ENCODE measurements at places on chromosomes 6 and 20.

DNA sequence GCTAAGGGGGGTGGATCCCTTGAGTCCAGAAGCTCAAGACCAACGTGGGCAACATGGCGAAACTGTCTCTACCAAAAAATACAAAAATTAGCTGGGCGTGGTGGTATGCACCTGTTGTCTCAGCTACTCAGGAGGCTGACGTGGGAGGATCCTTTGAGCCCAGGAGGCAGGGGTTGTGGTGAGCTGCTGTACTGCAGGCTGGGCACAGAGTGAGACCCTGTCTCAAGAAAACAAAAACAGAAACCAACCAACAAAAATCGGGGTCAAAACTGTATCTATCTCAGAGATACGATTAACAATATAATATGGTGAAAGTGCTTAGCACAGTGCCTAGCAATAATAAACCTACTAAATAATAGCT is 20.7 kb upstream of the BCAS1 start:
- no peak for DNase-seq

DNA sequence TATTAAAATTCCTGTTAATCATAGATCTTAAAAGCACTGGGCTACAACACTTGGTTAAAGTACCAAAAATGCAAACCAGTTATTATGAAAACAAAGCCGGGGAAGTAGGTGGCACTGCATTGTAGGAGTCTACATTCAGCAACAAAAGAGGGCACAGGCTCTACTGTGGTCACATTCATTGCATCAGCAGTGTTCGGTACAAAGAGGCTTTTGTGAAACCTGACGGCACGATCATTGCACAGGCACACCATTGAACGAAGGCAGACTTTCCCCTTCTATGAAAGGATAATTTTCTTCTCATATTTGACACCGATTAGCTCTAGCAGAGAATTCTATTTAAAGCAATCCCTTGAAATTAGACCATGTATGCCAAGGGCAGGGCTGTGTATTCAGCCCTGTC is 44.6 kb upstream of the AGPAT4 start:
- no peak for DNase-seq

DNA sequence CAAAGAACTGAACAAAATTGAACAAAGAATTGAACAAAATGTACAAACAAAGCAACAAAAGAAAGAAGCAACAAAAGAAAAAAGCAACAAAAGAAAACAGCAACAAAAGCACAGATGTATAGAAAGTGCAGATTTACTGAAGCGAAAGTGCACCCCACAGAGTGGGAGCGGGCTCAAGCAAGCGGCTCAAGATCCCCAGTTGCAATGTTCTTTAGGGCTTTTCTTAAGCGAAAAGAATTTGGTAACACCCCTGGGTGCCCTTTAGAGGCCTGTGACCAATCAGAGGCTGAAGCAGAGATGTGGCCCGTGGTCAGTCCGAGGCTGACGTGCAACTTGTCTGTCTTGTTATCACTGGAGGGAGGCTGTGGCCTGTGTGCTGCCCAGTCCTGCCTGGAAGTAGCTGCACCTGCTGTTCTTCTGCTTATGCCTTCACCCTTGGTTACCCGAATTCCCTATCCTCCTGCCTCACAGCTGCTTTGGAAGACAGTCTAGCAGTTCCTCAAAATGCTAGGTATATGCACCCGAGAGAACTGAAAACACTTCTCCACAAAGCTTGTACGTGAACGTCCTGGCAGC is 13.2 kb upstream of the KIF25 start:
- no peak for DNase-seq

DNA sequence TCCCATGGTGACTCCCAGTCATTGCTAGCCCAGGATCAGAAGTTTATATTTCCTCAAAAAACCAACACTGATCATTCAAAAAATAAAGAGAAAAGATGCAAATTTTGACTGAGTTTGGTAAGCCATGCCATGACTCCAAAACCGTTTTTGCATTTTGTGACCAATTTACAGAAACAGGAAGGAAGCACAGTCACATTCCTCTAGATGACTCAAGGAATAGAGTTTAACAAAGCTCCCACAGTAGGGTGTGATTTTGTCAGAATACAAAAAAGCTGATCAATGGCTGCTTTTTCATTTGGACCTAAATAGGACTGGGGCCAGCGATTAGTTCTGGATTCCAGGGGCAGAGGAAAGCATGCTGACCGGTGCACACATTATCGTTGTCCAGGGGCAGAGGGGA is 179.4 kb upstream of the AFDN start:
- DNase-seq: no peak

GRCh38 chr6:91447530-91448254 is 860.8 kb upstream of the MAP3K7 start:
- DNase-seq: no peak

DNA sequence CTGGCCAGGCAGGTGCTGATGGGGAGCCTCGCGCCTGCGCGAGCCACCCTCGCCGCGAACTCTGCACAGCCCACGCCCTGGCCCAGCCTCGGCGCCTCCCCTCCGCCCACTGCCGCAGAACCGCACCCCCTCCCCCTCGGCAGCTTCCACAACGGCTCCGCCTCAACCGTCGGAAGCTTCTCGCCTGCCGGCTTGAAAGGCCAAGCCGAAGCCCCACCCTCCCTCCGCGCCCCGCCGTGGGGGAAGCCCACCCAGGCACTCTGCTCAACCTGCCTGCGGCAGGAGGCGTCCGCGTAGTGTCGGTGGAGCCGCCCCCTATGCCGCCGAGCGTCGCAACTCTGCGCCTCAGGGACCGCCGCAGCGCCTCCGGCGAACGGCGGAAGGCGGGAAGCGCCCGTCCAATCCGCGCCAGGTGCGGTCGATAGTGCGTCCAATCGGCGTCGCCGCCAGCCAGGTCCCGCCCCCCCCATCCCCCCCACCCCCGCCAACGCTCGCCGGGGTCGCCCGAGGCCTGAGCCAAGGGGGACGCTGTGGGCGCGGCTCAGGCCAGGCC is at the start of gene SYCP2:
Gene SYCP2, minus strand, starts transcription at position 342 of the 553 bp plus-strand sequence. CDS start 11,224 bp downstream, outside the sequence.
- DNase-seq: peak; percentile 51

DNA sequence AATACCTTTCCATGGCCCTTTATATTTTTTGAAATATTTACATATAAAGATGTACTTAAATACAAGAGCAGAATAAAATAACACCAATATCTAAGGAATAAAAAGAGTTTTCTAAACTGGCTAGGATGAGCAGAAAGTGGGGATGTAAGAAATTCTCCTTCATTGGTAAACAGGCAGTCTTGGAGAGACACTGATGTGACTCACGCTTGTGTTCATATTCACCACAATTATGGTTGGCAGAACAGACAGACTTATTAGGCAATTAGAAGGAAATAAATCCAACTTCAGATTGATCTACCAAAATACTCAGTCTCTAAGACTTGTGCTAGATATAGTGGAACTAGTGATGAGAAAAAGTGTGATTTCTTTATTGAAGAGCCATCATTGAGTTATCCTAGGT is 463.7 kb downstream of the CDC5L start:
- DNase-seq: no peak

- DNase-seq: no peak
Measured at GRCh38 chr6:148470156-148470555, 127.5 kb downstream of the SASH1 start.

GRCh38 chr6:18501663-18502013 is 114.5 kb downstream of the RNF144B start:
- no peak for DNase-seq

DNA sequence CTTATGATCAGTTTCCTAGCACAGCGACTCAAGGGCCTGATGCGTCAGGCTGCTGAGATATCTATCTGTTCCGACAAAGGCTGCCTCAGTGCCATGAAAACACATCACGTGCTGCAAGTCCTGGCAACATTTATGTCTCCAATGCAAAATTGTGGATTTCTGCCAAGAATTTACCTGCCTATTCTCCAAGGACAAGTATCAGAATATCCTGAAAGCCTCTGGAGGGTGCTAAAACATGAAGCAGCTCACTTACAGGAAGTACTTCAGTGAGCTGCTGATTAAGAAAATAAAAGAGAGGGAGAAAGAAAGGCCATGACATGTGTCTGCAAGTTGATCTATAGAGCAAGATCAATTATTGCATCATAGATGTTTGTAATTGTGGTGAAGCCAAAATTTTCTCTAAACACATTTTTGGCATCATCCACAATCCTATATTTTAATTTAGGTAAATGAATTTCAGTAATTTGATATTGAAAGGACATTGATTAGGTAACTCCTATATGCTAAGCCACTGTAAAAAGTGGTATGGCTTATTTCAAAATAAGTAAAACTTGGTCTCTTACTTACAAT is 25.8 kb upstream of the TPBG start:
- DNase-seq: no peak

DNA sequence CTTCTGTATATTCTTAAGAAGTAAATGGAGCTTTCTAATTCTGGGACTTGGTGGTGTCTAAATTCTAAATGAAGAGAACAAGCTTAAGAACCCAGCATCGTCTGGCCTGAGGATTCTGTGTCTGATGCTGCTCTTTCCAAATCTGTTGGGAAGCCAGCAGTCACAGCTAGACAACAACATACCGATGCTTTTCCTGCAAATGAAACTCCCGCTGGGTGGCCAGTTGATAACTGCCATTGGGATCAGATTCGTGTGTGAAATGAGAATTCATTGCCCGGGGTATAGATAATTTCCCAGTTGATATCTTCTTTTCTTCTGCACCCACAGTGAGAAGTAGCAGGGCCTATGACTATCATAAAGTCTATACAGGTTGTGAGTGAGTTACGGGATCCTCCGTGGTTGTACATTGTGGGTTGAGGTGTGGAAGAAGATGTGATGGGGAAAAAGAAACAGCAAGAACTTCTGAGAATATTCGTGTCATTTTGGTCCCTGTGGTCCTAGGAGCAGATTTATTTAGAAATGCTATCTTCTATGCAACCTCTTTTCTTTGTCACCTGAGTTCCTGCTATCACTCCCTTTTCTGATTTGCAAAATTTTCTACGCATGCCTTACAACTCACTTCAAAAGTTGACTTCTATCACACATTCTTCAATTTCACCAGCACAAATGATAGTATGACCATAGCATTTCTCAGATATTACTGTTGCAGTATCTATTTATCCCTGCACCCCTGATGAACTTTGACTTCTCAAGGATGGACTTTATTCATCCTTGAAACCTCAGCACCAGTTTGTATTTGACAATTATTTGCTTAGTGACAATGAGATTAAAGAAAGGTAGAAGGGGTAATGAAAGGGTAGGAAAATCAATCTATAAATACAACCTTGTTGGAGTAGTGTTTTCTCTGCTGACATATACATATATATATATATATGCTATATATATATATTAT is 10.4 kb downstream of the NOX3 start:
- DNase-seq: no peak

DNA sequence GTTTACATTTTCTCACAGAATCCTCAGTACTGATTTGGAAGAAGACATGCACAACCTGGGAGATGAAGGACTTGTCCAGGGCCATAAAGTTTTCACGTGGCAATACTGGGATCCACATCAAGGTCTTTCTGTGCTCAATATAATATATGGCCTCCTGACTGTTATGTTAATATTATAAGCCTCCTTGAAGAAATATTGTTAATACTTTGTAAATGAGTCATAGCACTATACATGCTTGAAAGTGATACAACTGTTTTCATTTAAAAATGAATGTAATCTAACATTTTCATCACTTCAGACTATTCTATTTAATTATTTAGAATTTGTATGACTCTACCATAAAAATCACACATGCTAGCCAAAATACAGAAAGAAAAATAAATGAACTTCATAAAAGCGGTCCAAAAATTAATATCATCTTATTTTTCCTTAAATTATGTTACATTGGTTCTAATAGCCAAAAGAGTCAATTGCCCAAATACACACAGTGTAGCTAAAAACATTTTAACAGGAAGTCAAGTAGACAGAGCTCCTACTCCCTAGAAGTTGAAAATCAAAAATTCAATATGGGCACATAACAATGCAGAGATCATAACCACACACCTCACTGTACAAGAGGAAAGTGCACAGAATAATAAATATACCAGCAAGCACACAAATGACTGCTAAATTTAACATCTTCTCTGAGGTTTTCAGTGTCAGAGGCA is 188.0 kb upstream of the HDDC2 start:
- DNase-seq: no peak

- DNase-seq: no peak
Measured at GRCh38 chr6:158472447-158472846, 87.4 kb upstream of the TMEM181 start.

- no peak for DNase-seq
Measured at GRCh38 chr6:35439308-35439707, 12.8 kb upstream of the FANCE start.

- DNase-seq: no peak
Measured at GRCh38 chr6:161134550-161135298, 139.1 kb downstream of the AGPAT4 start.

- no peak for DNase-seq
Measured at GRCh38 chr6:126195625-126196236, 144.2 kb upstream of the CENPW start.

DNA sequence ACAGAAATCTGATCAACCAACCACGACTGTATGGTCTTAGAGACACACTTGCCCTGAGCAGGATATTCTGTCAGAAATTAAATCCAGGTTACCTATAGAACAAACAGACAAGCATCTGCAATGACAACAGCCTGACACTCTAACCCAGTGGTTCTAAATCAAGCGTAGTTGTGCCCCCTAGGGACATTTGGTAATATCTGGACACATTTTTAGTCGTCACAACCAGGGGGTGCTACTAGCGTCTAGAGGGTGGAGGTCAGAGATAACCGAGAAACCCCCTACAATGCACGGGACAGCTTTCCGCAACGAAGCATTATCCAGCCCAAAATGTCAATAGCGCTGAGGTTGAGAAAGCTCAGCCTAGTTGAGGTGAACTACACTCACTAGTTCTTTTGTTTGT is 32.3 kb downstream of the ID4 start:
- DNase-seq: no peak

GRCh38 chr20:44736170-44737021 is 9.3 kb upstream of the KCNK15 start:
- DNase-seq: no peak

DNA sequence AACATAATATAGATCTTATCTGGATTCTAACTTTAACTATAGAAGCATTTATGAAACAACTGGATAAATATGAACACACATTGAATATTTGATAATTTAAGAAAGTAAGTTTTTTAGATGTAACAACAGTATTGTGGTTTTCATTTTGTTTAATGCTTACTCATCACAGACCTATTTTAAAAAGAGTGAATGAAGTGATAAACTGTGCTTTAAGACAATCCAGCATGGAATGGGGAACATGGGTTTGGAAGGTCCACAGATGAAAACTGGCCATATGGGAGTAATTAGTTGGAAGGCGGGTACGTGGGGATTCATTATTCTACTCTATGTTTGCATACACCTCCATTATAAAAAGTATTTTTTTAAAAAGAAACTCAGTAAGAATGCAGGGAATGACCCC is 21.2 kb downstream of the EPB41L2 start:
- no peak for DNase-seq

Data from activated T-helper 2 cell treated with anti-CD3 and anti-CD28 coated beads, Interferon-gamma antibody, Interleukin-2, Interleukin-4, amounts not matched to agents 10 μg/mL and 5 μg/mL and 100 μg/mL, durations not matched to agents 14 hours and 24 hours and 36 hours (primary cell).